ENCODE measurements at places on chromosomes 5 and 9. TPM values are rescaled to one million over a fixed set of nuclear protein-coding genes. Genes with fewer than 3 reads are reported as not detected.

Gene SPINK4
- total RNA-seq: not detected

DNA sequence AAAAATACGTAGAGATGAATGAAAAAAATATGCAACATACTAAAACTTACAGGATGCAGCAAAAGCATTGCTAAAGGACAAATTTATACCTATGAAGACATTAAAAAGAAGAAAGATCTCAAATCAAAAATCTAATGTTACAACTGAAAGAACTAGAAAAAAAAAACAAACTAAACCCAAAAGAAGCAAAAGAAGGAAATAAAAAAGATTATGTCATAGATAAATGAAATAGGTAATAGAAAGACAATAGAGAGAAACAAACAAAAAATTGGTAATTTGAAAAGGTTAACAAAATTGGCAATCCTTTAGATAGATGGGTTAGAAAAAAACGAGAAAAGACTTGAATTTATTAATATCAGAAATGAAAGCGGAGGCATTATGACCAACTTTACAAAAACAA is 1000.2 kb downstream of the TLE4 start:
- no peaks in the 10 kb centered on the region for H3K27me3 ChIP-seq
- H3K4me3 ChIP-seq: no peak overlapping the region
- DNase-seq: no peak
- H3K36me3 ChIP-seq: no peaks in the 10 kb centered on the region
- H3K4me1 ChIP-seq: no peaks in the 10 kb centered on the region
- H3K27ac ChIP-seq: no peak overlapping the region

Gene OSMR
- 79.2 TPM for total RNA-seq

DNA sequence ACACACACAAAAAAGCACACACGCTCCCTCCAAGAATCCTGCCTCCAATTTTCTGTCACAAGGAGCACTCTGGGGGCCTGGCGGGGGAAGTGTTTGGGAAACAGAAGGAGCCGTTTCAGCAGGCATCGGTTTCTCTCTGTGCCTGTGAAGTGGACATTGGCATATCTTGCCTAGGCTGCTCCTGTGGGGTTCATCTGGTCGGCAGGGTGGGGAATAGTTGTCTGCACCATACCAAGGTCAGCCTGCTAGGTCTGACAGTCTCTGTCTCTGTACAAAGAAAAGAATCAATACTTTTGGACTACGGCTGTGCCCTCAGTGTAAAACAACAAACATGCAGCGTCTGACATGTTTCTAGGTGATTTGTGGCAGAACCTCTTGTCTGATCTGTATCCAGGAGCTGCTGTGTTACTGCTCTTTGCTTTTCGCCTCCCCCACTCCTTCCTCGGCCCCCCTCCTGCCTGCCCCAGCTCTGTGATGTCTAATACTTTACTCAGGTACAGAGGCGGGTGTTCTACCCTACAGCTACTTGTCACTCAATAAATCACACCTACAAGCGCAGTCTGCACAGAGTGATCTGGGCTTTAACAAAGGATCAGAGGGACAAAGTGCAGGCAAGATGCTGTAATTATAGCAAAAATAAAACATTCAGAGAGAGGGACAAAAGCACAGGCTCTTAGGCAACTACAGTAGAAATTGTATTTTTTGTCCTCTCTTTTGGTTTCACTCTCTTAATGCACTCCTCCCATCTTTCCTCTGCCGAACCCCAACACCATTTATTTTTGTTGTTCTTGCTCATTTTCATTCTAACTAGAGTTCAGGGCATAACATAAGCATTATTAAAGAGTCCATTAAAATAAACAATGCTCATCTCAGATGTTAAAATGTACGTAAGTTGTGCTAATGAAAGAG is 216.7 kb downstream of the BNC2 start:
- no peaks in the 10 kb centered on the region for H3K36me3 ChIP-seq
- peaks cover 16% of the 10 kb centered on the region for H3K4me1 ChIP-seq
- no peaks in the 10 kb centered on the region for H3K27me3 ChIP-seq
- DNase-seq: no peak
- no peak overlapping the region for H3K27ac ChIP-seq
- peak overlapping the region; percentile 48 for H3K4me3 ChIP-seq

Gene TXNDC8
- not detected for total RNA-seq

GRCh38 chr5:160118349-160119141 is 705 bp downstream of the PWWP2A start:
- DNase-seq: peak; percentile 5
- no peaks in the 10 kb centered on the region for H3K27me3 ChIP-seq
- peak overlapping the region; percentile 92 for H3K27ac ChIP-seq
- H3K4me1 ChIP-seq: peaks cover 21% of the 10 kb centered on the region
- peaks cover 8% of the 10 kb centered on the region for H3K36me3 ChIP-seq
- H3K4me3 ChIP-seq: peak overlapping the region; percentile 77

Gene SQSTM1
- total RNA-seq: 375 TPM

Measured in thoracic aorta (tissue), 2 donors.